Left renal pelvis (tissue), 4 donors: ENCODE measurements at places on chromosomes 12 and 14. TPM values are rescaled to one million over a fixed set of nuclear protein-coding genes. Genes with fewer than 3 reads are reported as not detected.

The CCDC85C gene
- polyA plus RNA-seq: 26.0 TPM

DNA sequence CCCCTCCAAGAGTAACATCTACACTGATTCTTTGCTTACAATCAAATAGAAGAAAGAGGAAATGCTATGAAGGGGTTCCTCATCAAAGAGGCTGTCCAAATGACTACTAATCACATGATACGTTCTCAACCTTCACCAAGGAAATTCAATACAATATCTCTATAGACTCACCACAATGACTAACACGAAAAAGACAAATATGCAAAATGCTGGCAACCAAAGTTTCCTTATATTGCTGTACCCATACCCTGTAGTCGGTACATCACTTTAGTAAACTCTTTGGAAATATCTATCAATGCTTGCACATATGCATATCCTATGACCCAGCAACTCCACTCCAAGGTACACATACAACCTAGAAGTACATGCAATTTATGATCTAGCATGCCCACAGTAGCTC lies 1296.6 kb downstream of the AACS start:
- no peak for DNase-seq

GRCh38 chr12:70543444-70543843 lies 93.8 kb downstream of the PTPRB start:
- no peak for DNase-seq

DNA sequence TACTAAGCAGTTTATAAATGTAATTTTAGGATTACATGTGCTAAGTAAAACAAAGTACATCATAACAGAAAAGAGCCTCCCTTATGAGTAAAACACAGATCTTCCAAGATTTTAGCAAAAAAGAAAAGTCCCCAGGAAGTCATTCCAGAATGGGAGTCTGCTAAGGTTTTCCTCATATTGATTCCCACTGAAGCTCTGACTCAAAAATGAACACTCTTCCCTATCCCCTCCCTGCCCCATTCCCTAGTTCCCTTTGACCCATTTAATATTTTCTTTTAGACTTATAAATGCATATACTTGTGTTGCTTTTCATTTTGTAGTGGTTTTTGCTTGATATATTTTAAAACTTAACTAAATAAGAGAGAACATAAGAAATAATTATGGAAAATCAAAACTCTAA lies 40.1 kb downstream of the PTGER2 start:
- no peak for DNase-seq

- DNase-seq: no peak
These were observed 341 bp downstream of the ZNF10 start for GRCh38 chr12:133130808-133131128.

- DNase-seq: no peak
These were observed 9.9 kb upstream of the ADIPOR2 start for GRCh38 chr12:1680804-1681492.

The MYH7 gene
- polyA plus RNA-seq: 0.23 TPM

- no peak for DNase-seq
These were observed 36.9 kb upstream of the APPL2 start for GRCh38 chr12:105272814-105273416.

GRCh38 chr12:89731089-89731488 lies 22.5 kb upstream of the ATP2B1 start:
- DNase-seq: no peak

GRCh38 chr12:107917912-107918800 lies 143.7 kb downstream of the ASCL4 start:
- no peak for DNase-seq

GRCh38 chr12:5789469-5789968 lies 155.5 kb downstream of the ANO2 start:
- DNase-seq: no peak

GRCh38 chr14:51780741-51781140 lies 79.7 kb upstream of the GNG2 start:
- no peak for DNase-seq

DNA sequence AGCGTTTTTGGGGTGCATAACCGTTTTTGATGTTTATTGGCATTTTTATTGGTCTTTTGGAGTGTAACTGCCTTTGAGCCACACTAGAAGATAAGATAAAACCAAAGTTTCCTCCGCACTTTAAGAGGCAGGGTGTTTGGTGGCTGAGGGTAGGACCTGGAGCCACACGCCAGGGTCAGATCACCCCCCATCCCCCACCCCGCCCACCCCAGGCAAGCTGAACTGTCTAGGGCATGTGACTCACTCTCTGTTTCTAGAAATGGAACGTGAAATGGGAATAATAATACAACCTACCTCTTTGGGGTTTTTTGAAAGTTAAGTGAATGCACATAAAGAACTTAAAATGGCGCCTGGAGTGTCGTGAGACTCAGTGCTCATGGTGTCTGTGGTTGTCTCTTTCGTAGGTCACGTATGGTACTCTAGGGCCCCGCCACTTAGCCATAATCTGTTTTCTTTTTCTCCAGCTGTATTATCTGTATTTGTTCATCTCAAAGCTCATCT lies 56.0 kb downstream of the PPP2R5C start:
- no peak for DNase-seq

DNA sequence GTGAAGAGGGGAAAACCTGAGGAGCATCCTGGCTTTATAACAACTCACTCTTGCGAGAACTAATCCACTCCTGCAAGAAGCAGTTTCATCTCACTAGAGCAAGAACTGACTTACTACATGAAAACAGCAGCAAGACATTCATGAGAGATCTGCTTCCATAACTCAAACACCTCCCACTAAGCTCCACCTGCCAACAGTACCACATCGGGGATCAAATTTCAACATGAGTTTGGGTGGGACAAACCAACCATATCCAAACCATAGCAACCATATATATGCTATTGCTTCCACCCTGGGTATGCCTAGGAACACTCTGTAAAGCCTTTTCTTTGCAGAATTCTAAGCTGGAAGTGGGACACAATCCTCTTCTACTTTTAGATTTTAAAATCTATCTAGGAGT lies 13.9 kb upstream of the AVPR1A start:
- peak; percentile 24 for DNase-seq

The KRT73 gene
- polyA plus RNA-seq: not detected

The TESPA1 gene
- polyA plus RNA-seq: 0.24 TPM

The TCL1B gene
- polyA plus RNA-seq: 0.38 TPM

The CLEC4C gene
- not detected for polyA plus RNA-seq

GRCh38 chr14:59281609-59282377 lies 93.3 kb downstream of the DAAM1 start:
- DNase-seq: no peak

DNA sequence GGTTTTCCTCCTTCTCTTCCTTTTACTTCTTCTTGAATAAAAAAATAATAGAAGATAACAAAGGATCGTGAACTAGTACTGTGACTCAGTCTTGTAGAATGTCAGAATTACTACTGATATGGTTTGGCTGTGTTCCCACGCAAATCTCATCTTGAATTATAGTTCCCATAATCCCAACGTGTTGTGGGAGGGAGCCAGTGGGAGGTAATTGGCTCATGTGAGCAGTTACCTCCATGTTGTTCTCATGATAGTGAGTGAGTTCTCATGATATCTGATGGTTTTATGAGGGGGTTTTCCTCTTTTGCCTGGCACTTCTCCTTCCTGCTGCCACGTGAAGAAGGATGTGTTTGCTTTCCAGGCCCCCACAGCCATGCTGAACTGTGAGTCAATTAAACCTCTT lies 549.6 kb downstream of the DIO2 start:
- no peak for DNase-seq

DNA sequence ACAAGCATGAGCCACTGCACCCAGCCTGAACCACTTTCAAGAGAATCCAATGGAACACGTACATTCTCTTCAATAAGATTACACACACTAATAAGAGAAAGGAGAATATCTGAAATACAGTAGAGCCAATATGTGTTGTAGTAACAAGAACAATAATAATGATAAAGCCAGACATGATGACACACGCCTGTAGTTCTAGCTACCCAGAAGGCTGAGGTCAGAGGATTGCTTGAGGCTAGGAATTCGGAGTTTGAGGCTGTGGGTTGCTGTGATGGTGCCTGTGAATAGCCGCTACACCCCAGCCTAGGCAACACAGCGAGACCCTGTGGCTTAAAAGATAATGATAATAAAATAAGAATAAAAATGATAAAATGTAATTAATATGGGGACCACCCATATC lies 15.6 kb downstream of the APOBEC1 start:
- no peak for DNase-seq
